Daoy (cell line): ENCODE measurements at places on chromosomes 16 and 17.

DNA sequence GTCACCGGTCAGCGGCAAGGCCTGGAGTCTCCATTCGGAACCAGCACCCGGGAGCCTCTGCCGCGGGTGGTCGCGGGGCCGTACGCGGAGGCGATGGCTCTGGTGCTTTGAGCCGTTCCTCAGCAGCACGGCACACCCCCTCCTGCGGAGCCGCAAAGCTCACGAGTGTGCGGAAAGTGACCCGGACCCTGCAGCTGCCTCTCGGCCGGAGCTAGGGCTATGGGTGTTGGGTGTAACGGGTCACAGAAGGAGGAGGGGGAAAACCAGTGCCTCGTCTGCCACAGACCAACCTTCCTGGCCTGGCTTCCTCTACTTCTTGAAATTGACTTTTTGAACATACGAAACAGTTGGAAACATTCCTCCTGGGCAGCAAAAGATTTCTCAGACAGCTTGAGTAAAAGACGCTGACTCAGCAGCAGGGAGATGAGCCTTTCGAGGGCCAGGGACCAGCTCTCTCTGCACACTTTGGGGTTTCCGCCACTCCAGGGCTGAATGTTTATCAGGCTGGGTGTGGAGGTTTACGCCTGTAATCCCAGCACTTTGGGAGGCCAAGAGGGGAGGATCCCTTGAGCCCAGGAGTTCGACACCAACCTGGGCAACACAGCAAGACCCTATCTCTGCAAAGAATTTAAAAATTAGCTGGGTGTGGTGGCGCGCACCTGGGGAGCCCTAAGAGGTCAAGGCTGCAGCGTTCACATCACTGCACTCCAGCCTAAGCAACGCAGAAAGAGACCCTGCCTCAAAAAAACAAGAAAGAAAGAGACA is 26.4 kb upstream of the PITPNA start:
- DNase-seq, result no peak

- DNase-seq, result no peak
These were observed 13.6 kb downstream of the G6PC3 start for GRCh38 chr17:44084131-44084538.

- DNase-seq, result no peak
These were observed 10.5 kb upstream of the NGFR start for GRCh38 chr17:49484588-49484987.

GRCh38 chr17:64115822-64116534 is 14.0 kb downstream of the ERN1 start:
- no peak for DNase-seq

DNA sequence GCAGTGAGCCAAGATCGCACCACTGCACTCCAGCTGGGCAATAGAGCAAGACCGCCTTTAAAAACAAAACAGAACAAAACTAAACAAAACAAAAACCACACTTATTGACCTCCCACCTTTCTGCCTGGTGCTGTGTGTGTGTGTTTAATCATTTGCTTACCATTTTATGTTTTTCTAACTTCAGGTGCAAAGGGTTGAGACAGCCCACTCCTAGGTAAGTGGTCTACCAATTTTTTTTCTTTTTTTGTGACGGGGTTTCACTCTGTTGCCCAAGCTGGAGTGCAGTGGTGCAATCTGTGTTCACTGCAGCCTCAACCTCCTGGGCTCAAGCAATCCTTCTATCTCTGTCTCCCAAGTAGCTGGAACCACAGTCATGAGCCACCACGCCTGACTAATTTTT is 65.8 kb downstream of the SALL1 start:
- DNase-seq, result no peak

DNA sequence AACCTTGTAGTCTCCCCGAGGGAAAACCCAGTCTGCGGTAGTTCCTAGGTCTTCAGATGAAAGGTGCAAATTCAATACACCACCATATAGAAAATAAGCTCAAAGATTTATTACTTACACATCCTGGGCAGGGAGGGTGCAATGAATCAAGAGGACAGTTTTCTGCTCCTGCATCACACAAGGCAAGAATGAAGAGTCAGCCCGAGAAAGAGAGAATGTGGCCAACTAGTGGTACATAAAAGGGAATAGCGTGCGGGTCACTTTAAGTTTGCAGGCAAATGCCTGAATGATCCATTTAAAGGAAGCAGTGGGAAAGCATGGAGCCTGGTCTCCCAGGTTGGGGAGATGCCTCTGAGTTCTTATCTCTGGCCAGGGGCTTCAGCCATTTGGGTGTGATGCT is 403.4 kb downstream of the GRIN2A start:
- DNase-seq, result no peak

DNA sequence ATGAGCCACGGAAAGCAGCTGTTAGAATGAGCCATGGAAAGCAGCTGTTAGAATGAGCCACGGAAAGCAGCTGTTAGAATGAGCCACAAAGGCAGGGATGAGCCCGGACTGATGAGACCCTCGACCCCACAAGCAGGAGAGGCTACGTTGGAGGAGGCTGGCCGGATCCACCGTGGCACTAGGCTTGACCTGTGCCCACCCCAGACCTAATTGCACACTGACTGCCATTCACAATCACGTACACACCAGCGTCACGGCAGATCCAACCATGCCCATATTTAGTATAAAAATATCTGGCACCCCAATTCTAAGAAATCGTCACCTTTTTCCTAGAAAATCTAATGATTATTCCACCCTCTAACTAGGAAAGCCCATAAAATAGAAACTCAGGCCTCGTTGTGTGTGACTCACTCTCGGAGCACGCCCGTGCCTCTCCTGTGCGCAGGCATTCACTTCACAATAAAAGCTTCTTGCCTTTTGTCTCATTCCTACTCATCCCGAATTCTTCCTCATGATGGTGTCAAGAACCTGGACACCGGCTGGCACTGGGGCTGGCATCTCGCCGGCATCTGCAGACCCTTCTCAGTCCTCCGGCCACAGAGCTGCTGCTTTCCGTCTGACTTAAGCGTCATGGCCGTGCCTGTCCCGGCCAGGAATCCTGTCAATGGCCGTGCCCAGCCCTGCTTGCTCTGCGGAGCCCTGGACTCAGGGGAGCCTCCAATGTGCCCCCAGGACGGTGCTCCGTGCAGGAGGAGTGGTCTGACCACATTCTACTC is 5.5 kb upstream of the SECTM1 start:
- peak; percentile 80 for DNase-seq

DNA sequence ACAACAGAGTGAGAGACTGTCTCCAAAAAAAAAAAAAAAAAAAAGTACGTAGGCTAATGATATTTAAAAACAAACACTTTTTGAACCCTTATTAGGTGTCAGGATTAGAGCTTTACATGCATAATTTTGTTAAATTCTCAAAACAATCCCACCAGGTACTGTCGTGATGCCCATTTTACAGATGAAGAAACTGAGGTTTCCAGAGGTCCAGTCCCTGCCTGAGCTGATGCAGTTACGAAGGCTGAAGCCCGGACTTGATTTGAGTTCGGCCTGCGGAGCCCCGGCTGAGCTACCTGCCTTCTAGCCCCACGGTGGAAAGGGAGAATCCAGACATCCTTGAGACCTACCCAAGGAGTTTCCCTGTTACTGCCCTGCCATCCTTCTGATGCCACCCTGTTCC is 137.5 kb upstream of the EEF2KMT start:
- no peak for DNase-seq
